ENCODE measurements at places on chromosomes 1 and 21. TPM values are rescaled to one million over a fixed set of nuclear protein-coding genes. Genes with fewer than 3 reads are reported as not detected.

- no peaks in the 10 kb centered on the region for H3K27me3 ChIP-seq
- H3K4me3 ChIP-seq: no peak overlapping the region
- no peak overlapping the region for H3K27ac ChIP-seq
- no peak for DNase-seq
These were observed 113.4 kb upstream of the SPAG17 start for GRCh38 chr1:118298397-118298796.

GRCh38 chr1:47834326-47834725 is 162.9 kb downstream of the TRABD2B start:
- no peak overlapping the region for H3K4me3 ChIP-seq
- no peak overlapping the region for H3K27ac ChIP-seq
- H3K4me1 ChIP-seq: peaks cover 22% of the 10 kb centered on the region
- peaks cover 6% of the 10 kb centered on the region for H3K36me3 ChIP-seq
- DNase-seq: no peak
- H3K27me3 ChIP-seq: peaks cover 5% of the 10 kb centered on the region

DNA sequence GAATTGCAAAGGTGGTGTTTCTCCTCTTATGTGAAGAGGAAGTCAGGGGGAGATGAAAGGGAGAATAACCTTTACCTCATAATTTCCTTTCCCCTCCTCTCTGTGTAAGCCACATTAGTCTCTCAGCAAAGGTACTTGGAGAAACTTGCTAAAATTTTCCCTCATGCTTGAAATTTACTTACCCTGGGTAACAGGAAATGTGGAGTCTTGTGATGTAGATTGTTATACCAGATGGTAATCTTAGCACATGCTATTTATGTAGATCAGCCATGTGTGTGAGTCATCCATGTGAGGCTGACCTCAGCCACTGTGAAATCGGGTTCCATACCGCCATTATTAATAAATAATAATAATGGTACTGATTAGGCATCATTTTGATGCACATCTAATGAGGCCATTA is 128.4 kb downstream of the TGFB2 start:
- no peaks in the 10 kb centered on the region for H3K27me3 ChIP-seq
- H3K4me3 ChIP-seq: no peak overlapping the region
- no peaks in the 10 kb centered on the region for H3K36me3 ChIP-seq

DNA sequence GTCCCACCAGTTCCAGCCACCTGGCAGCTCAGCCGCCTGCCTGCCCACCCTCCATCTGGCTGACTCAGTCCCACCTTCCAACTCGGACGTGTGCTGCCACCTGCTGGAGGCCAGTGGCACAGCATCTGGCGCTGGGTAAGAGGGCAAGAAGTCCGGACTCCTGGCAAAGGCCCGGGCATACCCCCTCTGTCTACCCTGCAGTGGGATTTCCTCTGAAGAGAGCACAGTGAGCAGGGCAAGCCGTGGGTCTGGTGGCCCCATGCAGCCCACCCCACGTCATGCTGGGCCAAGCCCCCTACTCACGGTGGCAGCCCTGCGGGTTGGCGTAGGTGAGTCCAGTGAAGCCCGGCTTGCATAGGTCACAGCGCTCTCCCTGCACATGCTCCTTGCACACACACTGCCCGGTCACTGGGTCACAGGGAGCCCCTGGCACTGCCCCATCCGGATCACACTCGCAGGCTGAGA is 24.5 kb downstream of the LAMB3 start:
- H3K27me3 ChIP-seq: peaks cover 18% of the 10 kb centered on the region
- peaks cover 2% of the 10 kb centered on the region for H3K4me1 ChIP-seq
- H3K27ac ChIP-seq: no peak overlapping the region
- peak; percentile 71 for DNase-seq

The ITGB2 gene
- 0.74 TPM for total RNA-seq

All from mesothelial cell of epicardium (in vitro differentiated cells).